ENCODE measurements at places on chromosomes 3 and 15. TPM values are rescaled to one million over a fixed set of nuclear protein-coding genes. Genes with fewer than 3 reads are reported as not detected.

The IGSF11 gene
- total RNA-seq: not detected

The CLDN18 gene
- total RNA-seq: not detected

The GOLGA6L1 gene
- total RNA-seq: not detected

The FGF12 gene
- total RNA-seq: not detected

The STAB1 gene
- total RNA-seq: not detected

- DNase-seq: no peak
These were observed 10.5 kb upstream of the ADPGK start for GRCh38 chr15:72793766-72794660.

GRCh38 chr3:136186846-136187245 is 9.3 kb downstream of the MSL2 start:
- no peak for DNase-seq

- no peak for DNase-seq
These were observed 16.6 kb downstream of the NRG4 start for GRCh38 chr15:75995611-75996010.
